ENCODE measurements at places on chromosomes 7 and 10.

DNA sequence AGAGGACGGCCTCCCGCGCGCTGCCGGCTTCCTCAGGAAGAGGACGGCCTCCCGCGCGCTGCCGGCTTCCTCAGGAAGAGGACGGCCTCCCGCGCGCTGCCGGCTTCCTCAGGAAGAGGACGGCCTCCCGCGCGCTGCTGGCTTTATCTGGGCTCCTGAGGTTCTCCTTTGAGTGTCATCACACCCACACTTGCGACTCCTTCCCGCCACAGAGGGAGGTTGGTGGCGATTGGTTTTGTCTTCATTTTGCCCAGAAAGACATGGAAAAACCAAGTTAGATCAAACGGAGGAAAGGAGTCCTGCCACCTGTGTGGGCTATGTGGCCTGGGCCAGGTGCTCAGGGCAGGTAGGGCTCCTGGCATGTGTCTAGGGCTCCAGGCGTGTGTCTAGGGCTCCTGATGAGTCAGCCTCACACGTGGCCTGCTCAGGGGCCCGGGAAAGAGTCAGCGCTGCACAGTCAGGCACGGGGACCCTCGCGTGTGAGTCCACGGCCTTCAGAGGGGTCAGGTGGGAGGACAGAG is 138.0 kb downstream of the VIPR2 start:
- DNase-seq: no peak

DNA sequence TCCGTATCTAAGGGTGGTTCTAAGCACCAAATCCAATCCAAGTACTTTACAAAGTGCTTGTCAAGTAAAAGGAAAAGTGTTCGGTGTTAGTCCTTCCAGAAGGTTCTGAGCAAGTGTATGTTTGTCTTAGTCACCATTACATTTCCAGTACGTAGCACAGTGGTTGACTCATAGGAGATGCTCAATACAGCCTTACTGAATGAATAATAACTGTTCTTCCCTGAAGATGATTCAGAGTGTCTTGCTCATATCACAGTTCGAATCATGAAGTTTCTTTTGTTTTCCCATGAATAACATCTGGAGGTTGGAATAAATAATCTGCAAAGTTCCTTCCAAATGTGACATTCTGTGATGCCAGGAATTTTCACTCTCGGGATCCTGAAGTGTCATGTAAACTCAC is 53.4 kb downstream of the WNT2 start:
- no peak for DNase-seq

DNA sequence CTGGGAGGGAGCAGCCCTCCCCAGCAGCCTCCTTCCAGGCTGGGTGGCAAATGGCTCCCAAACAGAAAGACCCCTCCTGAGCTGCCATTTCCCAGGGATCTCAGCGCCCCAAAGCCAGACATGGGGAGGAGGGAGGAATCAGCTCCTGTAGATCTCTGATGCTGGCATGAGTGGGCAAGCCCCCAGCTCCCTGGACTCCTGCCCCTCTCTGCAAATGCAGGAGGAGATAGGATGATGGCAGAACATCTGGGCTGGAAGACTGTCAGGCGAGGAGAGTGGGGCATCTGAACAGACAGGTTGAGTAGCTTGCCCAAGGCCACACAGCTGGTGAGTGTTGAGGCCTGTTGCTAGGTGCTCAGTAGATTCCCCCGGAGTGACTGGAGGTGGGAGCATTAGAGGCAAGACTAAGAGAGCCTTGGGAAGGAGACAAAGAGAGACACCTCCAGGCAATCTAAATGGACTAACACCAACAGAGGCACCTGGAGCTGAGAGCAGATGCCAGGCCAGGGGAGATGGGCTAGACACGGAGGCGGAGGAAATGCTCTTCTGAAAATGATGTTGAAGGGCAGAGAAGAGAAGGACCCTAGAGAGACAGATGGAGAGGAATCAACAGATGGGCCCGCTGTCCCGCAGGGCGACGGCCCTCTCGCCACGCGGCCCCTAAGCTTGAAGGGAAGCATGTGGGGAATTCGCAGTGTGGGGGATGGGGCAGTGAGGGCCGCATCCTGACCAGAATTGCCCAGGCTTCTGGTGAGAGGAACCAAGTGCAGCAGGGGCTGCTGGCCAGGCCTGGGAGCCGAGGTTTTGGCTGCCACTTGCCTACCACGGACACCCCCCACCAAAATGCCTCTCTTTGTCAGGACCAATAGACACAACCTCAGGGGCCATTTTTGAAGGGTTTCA is 84.8 kb upstream of the LRRC4 start:
- no peak for DNase-seq

DNA sequence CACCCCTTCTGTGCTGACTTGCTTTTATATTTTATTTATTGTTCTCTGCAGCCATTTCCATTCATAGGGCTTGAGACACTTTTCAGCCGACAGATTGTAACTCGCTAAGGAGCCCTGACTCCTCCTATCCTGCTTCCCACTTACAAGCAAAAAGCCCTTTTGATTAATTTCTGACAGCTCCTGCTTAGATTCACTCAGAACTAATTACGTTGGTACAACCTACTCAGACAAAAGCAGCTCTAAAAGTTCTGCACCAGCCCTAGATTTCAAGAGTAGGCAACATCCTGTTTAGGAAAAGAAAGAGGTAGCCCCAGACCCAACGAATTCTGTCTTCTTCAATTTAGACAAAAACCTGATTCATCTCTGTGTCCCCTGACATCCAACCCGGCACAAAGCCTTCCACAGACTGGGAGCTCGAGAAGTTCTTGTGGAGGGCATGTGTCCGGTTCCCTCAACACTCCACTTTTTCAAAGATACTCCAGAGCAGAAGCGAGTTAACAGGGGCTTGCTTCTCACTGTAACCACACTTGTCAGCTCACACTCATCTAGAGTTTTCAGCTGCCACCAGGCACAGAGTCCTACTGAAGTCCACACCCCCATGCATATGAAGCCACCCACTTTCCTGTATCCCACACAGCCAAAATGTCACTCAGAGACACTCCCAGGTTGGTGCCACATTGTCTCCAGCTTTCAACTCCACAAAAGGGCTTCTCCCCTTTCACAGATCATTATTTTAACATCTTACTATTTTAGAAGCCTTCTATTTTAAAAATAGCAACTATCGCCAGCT is 113.6 kb upstream of the NFE2L3 start:
- DNase-seq: no peak

DNA sequence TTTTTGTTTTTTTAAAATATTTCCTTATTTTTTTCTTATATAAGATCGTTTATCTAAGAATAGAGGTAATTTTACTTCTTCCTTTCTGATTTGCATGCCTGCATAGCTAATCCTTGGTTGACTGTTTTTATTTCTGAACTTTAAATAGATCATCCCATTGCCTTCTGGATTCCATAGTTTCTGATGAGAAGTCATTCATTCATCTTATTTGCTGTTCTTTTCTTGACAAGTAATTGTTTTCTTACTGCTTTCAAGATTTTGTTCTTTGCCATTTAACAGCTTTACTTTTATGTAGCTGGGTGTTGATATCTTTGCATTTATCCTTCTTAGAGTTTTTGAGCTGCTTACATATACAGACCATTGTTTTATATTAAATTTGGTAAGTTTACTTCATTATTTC is 437.9 kb downstream of the SDK1 start:
- no peak for DNase-seq

DNA sequence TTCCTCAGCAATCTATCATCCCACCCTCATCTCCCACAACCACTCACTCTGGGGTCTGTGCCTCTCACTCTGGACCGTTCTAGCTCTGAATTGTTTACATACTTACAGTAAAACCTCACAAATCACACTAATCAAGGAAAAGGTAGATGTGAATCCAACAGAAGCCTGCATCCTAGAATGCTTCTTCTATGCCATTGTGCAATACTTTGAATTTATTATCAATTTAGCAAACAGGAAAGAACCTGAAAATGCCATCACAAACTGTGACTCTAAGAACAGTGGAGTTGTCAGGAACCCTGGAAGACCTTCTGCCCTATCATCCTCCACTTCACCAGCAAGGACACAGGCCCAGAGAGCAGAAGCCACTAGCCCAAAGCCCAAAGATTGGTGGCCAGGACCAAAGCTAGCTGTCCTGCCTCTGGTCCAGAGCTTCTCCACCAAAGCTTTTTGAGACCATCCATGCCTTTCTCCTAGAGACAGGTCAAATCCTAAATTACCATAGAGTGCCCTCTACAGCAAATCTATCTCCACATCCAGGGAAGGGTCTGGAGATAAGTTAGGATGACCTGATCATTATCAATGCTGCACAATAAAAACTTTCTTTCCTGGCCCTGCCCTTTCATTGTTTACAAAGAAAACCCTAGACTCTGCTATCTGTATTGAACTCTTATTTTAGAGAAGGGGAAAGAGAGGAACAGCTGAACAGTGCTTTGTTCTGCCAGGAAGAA is 2.4 kb downstream of the SORBS1 start:
- no peak for DNase-seq

- DNase-seq: no peak
These were observed 203.0 kb upstream of the MEOX2 start for GRCh38 chr7:15889507-15889906.

- DNase-seq: no peak
These were observed 228.1 kb upstream of the KLF14 start for GRCh38 chr7:130962109-130962508.

DNA sequence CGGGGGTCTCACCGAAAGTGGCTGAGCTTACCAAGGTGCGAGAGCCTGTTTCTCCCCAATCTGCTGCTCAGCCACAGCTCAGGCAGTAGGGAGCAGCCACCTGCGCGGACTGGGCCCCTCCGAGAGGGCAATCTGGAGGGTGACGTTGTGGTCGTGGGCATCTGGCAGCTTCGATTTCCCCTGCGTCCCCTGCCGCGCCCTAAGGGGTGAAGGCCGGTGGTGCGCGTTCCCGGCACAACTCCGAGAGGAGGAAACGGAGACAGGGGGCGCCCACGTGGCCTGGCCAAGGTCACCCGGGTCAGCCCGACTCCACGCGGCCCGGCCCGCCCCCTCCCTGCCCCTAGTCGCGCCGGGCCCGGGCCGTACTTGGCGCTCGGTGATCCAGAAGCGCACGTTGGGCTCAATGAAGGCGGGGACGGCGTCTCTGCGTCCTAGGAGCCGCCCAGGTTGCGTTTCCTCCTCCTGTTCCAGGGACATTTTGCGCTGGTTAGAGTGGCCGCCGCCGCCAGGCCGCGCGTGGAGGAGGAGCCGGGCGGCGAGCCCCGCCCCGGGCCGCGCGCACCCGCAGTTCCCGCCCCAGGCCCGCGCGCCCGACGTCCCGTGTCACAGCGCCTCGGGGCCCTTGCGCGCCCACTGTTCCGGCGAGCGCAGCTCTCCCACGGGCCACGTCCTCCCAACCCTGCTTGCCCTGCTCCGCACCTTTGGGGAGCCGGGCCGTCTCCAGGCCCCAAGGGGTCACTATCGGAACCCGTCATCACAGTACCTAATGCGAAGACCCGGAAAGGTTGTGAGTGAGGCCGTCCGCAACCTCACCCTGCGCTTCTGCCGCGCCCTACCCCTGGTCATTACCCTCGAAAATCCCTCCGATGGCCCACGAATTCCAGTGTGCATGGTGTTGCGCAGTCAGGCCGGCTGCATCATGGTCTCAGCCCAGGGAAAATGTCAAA is at the start of gene SFXN4:
Gene SFXN4, minus strand, starts transcription at position 544 of the 947 bp plus-strand sequence. Its CDS starts 67 bp downstream, at position 477.
- peak; percentile 68 for DNase-seq

GRCh38 chr10:129849452-129849750 is 114.7 kb downstream of the EBF3 start:
- no peak for DNase-seq

DNA sequence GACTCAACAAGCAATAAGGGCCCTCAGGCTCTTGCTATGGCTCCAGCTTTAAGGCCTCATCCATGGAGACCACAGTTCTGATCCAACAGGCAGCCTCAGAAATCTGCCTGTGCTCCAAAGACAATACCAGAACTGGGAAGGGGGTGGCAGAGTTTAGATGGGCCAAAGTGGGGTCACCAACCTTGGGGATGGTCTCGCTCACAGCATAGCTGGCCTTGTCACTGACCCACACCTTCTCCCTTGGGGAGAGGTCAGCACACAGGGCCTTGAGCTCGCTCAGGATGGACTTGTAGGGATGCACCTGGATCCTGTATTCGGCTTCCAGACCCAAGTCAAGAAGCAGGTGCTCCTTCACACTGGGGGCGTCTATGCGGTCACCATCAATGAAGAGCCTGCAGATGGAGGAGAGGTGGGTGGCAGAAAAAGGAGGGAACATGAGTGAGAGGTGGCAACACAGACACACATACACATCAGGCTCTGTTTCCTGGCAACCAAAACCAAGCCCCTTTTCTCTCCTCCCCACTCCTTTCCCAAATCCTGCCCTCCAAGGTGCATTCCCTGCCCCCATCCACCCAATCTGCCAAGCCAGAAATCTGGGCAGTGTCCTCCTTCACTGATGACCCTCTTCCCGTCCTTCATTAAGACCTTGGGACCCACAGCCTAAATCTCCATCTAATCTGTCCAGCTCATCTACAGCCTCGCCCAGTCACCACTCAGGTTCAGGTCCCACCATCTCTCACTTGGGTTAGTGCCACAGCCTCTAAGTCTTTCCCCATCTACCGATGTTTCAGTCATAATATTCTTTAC is 40.9 kb downstream of the XPNPEP1 start:
- DNase-seq: no peak

- DNase-seq: no peak
These were observed 1346.3 kb downstream of the REEP3 start for GRCh38 chr10:64867501-64867962.

- no peak for DNase-seq
These were observed 172.5 kb downstream of the KIAA1217 start for GRCh38 chr10:24381235-24382010.

- DNase-seq: no peak
These were observed 147.0 kb downstream of the EMX2 start for GRCh38 chr10:117689566-117689965.
